Epithelial cell of esophagus (primary cell): ENCODE measurements at places on chromosomes 16 and 17.
A peak's percentile ranks its signal among the peaks of the same experiment; 100 is the strongest.

- no peak for DNase-seq
Measured at GRCh38 chr17:6753546-6753945, 2.3 kb upstream of the XAF1 start.

DNA sequence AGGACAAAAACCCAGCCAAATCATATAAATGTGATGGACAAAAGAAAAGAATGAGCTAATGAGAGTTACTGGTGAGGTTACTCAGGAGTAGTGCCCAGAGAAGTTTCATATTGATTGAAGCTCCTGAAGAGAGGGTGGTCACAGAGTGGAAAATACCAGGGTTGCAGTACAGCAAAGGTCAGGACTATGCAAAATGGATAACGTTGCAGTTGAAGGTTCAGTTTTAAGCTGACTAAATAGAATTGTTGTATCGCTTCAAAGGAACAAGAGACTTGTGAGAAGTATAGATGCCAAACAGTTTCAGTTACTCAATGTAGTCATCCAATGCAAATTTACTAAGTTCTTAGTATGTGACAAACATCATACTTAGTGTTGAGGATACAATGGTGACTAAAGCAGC lies 47.1 kb downstream of the ABCA8 start:
- DNase-seq, result no peak

GRCh38 chr17:79819085-79819484 lies 20.2 kb downstream of the CBX4 start:
- DNase-seq, result no peak

DNA sequence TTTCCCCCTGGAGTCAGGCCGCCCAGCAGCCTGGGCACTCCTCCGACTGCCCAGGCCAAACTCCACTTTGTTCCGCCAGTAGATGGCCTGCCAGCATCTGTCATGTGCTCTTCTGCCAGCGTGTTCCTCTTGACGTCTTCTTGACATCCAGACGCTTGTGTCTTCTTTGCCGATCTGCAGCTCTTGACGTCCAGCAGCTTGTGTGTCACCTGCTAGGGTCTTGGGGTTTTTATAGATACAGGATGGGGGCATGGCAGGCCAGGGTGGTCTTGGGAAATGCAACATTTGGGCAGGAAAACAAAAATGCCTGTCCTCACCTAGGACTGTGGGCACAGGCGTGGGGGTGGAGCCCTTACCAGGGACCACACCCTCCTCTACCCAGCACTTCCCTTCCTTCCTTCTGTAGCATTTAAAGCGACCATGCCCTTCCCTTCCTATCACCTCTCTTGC lies 88.7 kb downstream of the BMERB1 start:
- no peak for DNase-seq

DNA sequence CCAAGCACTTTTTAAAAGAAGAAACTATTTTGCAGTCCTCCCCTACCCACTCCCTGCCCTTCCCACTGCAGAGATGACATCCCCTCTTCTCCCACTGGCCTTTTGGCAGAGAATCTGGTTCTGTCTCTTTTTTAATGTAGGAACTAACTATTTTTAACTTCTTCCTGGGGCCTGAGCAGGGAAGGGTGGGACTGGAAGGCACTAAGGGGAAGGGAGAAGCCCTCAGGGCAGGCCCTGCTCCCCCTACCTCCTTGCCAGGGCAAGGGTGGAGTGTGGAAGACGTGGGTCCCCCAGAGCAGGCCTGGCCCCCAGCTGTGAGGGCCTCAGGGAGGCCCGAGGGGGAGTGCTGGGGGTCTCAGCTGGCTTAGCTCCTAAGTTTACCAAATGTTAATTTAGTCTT lies 19.5 kb downstream of the UNC13D start:
- no peak for DNase-seq

DNA sequence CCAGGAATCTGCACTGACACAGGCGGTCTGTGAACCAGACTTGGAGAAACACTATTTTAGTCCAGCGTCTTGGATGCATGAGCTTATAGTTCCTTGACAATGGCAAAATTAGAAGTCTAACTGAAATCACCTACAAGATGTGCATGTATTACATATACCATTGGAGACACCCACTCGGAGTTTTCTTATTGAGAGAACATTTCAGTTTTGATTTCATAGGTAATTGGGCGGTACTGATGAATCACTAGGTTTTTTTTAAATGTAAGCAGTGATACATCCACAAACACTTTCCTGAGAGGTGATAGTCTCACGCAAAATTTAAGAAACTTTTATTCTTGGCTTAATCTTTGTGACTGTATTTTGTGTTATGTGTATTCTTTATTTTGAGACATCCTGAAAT lies 69.8 kb downstream of the PRKCA start:
- DNase-seq, result peak; percentile 25

DNA sequence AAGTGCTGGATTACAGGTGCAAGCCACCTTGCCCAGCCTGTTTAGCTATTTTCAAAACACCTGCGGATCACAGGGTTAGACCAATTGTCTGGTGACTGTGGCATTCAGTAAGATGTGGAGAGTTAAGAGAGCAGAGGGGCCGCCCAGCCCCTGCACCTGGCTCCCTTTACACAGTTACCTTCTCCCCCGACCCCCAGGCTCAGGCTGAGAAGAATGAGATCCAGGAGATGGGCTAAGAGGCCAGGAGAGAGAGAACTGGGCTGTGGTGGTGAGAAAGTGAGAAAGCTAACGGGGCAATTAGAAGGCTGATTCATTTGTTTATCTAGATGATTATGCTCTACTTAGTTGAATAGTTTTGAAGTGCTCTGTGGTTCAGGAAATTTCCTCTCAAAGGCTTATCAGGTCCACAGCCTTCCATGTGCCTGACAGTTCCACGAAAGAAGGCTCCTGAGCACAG lies 67.8 kb upstream of the AXIN2 start:
- no peak for DNase-seq

- DNase-seq, result no peak
Measured at GRCh38 chr17:259341-259976, 78.0 kb upstream of the DOC2B start.

GRCh38 chr17:4551141-4551540 lies 4.0 kb downstream of the MYBBP1A start:
- DNase-seq, result no peak

GRCh38 chr17:81221371-81221841 lies 1.4 kb downstream of the CEP131 start:
- DNase-seq, result no peak

GRCh38 chr16:9033125-9033830 lies 58.2 kb upstream of the HAPSTR1 start:
- DNase-seq, result peak; percentile 77

GRCh38 chr17:70076831-70077230 lies 1.8 kb downstream of the KCNJ16 start:
- no peak for DNase-seq

- no peak for DNase-seq
Measured at GRCh38 chr17:57601143-57601735, 143.9 kb downstream of the CCDC182 start.

GRCh38 chr16:10253409-10253808 lies 71.2 kb upstream of the GRIN2A start:
- DNase-seq, result no peak

GRCh38 chr16:31216422-31217135 lies at the start of gene PYDC1:
TSS of gene PYDC1 (minus strand) at chr16:31217135. CDS start at chr16:31217028, 107 bp downstream.
- no peak for DNase-seq

DNA sequence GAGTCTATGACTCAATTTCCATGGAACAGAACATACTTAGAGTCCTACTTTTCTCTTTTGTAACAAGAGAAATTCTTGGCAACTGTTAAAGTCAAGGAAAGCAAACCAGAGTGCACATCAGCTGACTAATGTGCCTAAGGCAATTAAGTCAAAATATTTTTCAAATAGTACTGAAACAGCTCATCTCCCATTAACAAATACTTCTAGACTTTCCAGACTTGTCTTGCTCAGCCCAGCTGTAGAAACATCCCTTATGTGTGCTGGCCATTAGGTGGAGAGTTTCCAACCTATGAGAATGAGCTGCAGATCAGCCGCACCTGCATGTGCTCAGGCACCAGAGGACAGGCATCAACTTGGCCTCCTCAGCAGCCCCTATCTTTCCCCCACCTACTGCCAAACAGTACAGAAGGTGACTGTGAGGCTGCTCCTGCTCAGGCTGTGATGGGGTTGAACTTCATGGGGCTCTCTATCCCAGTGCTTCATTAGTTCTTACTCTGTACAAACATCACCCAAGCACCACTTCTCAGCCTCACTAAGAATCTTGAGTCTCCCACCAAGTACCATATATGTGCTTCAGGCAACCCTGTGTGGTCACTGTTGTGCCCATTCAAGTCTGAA lies 32.2 kb downstream of the TEX2 start:
- DNase-seq, result peak; percentile 96

DNA sequence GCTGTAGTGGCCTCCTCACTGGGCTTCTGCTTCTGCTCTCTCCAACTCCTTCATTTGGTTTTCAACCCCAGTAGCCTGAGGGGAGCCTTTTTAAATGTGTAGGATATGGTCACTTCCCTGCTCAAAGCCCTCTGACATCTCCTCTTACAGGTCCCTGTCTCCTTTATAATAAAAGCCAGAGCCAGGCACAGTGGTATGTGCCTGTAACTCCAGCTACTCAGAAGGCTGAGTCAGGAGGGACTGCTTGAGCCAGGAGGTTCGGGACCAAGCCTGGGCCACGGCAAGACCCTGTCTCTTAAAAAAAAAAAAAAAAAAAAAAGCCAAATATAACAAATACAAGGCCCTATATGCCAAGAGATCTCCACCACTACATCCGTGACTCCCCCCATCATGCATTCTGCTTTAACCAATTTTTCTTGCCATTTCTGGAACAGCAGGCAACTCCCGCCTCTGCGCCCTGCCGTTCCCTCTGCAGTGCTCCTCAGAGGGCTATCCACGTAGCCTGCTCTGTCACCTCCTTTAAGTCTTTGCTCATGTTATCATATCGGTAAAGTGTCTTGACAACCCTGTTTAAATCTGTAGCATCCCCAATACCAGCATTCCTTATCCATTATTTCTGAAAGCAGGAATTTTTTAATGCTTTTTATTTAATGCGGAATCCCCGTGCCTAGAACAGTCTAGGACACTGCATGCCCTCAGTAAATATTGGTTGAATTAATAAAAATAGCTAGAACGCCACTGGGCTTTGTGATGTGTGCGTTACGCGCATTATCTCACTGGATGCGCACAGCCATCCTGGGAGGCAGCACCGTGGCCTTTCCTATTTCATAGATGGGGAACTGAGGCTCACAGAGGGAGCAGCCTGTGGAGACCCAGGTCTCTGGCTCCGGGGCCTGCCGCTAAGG lies 9.5 kb downstream of the ZNF771 start:
- no peak for DNase-seq

DNA sequence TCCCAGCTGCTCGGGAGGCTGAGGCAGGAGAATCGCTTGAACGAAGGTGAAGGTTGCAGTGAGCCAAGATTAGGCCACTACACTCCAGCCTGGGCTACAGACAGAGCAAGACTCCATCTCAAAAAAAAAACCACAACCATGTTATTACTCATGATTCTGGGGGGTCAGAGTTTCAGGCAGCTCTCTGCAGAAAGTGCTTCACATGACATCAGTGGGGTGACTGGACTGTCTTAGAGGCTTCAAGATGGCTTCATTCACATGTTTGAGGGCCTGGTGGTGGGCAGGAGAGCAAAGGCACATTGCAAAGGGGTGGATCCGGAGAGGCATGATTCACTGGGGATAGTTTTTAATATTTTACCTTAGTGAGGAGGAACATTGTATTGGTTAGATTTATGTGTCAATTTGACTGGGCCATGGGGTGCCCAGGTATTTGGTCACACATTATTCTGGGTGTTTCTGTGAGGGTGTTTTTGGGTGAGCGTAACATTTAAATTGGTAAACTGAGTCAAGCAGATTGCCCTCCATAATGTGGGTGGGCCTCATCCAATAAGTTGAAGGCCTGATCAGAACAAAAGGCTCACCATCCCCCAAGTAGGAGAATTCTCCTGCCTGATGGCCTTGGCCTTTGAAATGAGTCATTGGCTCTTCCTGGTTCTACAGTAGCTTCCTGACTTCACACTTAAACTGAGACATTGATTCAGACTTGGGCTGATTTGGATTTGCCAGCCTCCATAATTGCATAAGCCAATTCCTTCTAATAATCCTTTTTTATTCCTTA lies 109.8 kb downstream of the GOSR1 start:
- DNase-seq, result peak; percentile 62

- peak; percentile 18 for DNase-seq
Measured at GRCh38 chr16:56984639-56985038, 4.7 kb upstream of the NLRC5 start.

- DNase-seq, result no peak
Measured at GRCh38 chr16:20247076-20247475, 80.2 kb downstream of the GP2 start.

DNA sequence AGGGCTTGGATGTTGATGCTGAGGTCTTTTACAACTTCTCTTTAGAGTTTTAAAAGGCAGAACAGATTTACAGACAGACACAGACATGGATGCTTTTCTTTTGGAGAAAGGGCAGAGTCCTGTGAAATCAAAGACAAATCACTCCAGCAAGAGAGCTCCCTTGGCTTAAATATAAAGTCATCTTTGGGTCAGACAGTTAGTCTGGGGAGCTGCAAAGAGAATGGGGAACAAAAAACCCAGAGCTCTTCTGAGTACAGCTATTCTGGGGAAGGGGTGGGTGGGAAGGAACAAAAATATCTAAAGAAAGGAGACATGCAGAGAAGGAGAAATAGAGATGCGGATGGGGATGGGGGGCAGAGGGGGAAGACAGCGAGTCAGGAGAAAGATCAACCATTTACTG lies 266.6 kb downstream of the XYLT1 start:
- no peak for DNase-seq

DNA sequence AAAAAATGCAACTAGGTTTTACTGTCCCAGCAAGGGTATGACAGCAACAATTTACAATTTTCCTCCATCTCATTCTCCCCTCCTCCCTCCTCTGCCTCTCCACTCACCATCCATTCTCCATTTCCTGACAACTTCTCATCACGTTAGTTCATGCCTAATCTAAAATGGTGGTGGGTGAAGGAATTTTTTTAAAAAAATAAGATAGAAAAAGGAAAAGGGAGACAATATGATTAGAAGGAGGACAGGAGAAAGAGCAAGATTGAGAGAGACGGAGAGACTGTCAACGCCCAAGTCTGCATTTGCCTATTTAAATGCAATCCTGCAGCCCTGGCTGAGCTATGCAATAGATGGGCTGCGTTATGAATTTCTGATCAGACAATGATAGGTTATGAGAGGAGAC lies 380.7 kb upstream of the PSMD7 start:
- DNase-seq, result no peak

GRCh38 chr17:64461788-64462187 lies 12.9 kb downstream of the MILR1 start:
- no peak for DNase-seq
